Right hindlimb (tissue), 1 donor: ENCODE measurements at places on chromosomes 1 and 21.

GRCh38 chr1:1627261-1627828 is 4.6 kb upstream of the MMP23B start:
- peak; percentile 38 for DNase-seq

- no peak for DNase-seq
Observed at GRCh38 chr1:236774926-236775325, 20.2 kb upstream of the MTR start.

DNA sequence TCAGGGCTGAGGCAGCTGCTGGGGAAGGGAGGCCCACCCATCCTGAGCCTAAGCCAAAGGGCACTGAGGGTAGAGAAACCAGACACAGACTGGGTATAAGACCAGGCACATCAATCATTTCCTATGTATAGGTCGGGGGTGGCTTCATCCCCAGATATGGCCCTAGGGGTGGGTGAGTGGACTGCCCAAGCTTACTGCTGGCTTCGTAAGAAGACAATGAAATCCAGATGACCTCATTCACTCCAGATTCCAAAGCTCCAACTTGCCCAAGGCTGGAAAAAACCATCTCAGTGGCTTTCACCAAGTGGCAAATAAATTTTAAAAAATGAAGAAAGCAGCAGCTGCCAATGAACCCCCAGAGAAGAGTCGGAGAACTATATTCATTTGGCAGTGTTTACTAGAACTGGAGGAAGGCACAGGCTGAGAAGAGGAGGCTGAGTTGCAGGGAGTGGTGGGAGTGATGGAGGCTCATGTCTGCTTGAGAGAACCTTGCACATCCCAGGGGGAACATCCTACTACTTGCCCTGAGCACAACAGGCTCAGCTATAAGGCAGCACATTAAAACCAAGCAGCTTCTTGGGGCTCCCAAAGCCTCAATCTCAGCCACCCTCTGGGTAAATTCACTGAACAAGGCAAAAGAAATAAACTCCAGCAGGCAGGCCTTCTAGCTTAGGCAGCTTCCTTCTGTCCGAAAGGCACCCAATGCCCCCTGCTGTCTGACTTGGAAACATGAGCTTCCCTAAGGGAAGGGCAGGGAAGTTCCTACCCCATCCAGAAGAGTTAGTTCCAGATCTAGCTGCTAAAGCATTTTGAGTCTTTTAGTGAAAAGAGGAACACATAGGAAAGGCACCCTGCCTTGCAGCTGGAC is 14.1 kb downstream of the PEA15 start:
- peak; percentile 44 for DNase-seq

DNA sequence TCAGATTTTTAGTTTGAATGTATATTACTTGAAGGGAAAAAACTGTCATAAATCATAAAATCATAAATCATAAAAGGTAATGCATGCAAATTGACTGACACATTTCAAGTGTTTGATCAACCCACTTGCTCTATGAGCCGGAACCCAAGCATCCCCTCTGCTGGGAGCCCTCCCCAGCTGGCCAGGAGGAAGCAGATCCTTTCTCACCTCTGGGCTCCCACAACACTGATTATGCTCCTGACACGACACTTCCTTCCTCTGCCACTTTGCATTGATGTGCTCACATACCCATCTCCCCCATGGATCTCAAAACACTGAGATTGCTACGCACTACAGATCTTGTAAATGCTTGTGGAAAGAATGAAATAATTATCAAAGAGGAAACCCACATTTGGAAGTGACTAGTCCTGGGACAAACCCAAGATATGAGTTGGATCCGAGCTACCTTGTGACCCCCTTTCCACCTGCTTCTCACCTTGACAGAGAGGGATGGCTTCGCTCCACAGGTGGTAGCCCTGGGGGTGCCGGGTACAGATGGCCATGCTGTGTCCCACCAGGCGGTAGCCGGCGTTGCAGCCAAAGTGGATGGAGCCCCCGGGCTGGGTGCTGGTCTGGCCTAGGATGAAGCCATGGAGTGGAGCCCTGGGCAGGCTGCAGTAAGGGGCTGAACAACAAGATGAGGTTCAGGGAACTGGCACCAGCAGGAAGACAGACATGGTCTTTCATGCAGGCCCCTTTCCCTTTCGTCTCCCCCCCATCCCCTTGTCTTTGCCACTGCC is 104.6 kb downstream of the ZSCAN20 start:
- no peak for DNase-seq

- no peak for DNase-seq
Observed at GRCh38 chr21:38954588-38955004, 148.9 kb downstream of the ETS2 start.

- DNase-seq, result no peak
Observed at GRCh38 chr1:60173729-60174505, 100.3 kb upstream of the C1orf87 start.

GRCh38 chr1:181969902-181970301 is 91.6 kb downstream of the ZNF648 start:
- DNase-seq, result no peak

GRCh38 chr1:30331415-30332065 is 391.8 kb downstream of the MATN1 start:
- DNase-seq, result no peak

DNA sequence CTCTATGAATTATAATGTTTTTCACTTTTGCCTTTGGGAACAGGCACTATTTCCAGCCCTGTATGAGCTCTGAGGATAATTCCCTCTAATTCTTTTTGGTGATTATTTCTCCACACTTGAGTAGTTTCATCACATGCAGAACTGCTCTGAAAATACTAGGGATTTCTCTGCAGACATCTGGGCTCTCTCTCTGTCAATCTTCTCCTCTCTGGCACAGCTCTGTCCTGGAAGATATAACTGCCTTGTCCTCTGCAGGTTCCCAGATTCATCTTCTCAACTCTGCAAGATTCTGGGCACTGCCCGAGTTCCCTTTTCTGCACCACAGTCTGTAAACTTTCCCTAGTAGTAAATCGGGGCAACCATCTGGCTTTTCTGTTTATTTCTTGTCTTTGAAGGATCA is 131.3 kb upstream of the FMN2 start:
- no peak for DNase-seq

DNA sequence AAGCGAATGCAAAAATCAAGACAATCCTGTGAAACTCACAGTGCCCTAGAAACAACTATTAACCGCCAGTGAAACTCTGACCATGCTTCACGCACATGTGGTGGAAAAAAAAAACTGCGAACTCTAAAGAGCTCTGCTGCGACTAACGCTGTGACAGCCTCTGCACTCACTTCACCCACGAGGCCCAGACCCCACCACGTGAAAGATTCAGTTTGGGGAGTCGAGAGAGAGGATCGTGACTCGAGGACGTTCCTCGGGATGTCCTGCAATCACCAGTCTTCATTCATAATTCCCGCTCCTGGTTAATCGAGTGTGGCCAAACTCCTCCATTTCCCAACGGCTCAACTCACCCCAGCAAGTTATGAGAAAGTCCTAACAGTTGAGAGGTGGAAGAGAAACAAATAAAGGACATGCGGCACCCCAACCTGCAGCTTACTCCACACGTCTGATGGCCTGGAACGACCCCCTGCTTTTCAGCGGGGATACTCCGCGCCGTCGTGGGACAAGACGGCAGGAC is 1.1 kb downstream of the SERBP1 start:
- peak; percentile 45 for DNase-seq

- DNase-seq, result no peak
Observed at GRCh38 chr1:53959664-53960250, 13.6 kb downstream of the LRRC42 start.

- no peak for DNase-seq
Observed at GRCh38 chr21:21929789-21930188, 931.6 kb downstream of the NCAM2 start.

DNA sequence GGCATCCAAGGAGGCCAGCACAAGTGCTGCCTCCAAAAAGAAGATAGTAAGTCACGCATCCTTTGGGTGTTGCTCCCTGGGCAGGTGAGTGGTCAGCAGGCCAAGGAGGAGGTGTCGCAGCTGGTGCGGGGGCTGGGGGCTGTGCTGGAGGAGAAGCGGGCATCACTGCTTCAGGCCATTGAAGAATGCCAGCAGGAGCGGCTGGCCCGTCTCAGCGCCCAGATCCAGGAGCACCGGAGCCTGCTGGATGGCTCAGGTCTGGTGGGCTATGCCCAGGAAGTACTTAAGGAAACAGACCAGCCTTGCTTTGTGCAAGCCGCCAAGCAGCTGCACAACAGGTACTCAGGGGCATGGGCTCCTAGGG is 4.3 kb downstream of the TRIM46 start:
- DNase-seq, result no peak

DNA sequence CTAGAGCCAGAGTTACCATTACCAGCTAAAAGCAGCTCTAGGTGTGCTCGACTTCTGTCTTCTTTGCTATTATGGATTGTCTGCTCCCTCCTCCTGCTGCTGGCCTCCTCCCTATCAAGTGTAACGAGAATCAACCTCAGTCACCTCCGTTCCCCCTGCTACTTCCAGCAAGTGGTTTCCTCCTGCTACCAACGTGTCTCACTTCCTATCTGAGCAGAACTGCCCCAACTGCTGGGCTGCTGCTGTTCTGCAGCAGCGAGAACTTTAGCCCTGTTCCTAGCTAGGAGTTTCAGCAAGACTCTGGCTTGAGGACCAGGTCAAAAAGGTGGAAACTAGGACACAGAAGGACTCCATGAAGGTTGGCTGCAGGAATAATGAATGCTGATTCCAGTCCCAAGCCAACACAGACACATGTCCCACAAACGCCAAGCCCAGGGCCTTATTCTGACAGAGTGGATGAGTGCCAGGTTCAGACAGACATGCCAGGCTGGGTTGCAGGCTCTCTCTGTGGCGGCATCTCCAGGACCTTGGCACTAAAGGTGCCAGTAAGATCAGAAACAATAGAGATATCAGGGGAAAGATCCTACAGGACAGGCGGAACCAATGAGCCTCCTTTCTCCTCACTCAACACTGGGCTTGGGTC is 46.9 kb downstream of the CD34 start:
- DNase-seq, result no peak

- no peak for DNase-seq
Observed at GRCh38 chr1:2944705-2945104, 76.6 kb upstream of the ACTRT2 start.

GRCh38 chr21:30958741-30959140 is 77.4 kb upstream of the KRTAP11-1 start:
- no peak for DNase-seq

- DNase-seq, result no peak
Observed at GRCh38 chr1:101041300-101041699, 15.7 kb upstream of the DPH5 start.
